ENCODE measurements at places on chromosomes 3 and 15.
A peak's percentile ranks its signal among the peaks of the same experiment; 100 is the strongest.

DNA sequence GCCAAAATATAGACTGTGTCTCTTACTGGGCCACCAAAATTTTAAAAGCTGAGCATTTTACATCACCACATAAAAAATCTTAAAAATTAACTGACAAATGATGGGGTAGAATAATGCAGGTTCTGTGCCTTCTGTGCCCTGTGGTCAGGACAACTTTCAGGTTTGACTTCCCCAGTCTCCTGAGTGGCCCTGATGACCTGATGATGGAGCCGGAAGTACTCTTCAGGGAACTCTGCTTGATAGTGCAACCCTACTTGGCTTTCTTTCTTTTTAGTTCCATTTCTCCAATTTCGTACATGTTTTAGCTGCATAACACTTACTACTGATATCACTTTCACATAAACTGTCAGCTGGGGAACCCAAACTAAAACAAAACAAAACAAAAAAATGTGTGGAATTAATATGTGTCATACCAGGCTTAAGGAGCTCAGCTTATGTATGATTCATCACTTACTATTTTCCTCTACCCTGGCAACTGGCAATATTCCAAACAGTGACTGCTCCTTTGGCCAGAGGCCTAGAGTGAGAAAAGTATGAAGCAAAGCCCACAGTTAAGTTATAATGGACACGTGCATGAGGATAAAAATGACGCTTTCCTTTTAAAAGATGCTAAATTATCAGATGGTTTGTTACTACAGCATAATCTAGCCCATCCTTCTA is 194.3 kb downstream of the BCHE start:
- DNase-seq: no peak

GRCh38 chr3:102156426-102156825 is 278.4 kb upstream of the ZPLD1 start:
- DNase-seq: no peak

GRCh38 chr3:111194048-111194447 is 122.4 kb downstream of the NECTIN3 start:
- DNase-seq: no peak

- DNase-seq: peak; percentile 31
These were observed 3.8 kb upstream of the FBLN2 start for GRCh38 chr3:13544951-13545651.

GRCh38 chr3:112119962-112120836 is 12.8 kb downstream of the GCSAM start:
- no peak for DNase-seq

GRCh38 chr15:99536422-99537040 is 29.3 kb upstream of the MEF2A start:
- DNase-seq: no peak

Data from H7 (cell line).